ENCODE measurements at places on chromosomes 3 and 15.

DNA sequence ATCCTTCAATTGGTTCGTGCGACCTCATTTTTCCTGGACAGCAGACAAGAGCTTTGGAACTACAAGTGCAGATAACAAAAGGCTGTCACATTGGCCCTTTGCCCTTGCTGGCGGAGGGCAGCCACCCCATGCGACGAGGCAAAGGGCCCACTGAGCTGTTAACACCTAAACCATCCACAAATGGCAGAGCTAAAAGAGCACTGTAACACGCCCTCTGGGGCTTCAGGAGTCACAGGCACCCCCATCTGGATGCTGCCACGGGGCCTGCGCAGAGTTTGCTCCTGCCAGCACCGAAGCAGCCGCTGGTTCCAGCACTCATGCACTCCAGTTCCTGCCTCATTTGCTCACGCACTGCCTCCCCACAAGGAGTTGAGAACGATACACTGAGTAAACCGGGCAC lies 524.9 kb downstream of the ZNF385D start:
- DNase-seq = no peak

DNA sequence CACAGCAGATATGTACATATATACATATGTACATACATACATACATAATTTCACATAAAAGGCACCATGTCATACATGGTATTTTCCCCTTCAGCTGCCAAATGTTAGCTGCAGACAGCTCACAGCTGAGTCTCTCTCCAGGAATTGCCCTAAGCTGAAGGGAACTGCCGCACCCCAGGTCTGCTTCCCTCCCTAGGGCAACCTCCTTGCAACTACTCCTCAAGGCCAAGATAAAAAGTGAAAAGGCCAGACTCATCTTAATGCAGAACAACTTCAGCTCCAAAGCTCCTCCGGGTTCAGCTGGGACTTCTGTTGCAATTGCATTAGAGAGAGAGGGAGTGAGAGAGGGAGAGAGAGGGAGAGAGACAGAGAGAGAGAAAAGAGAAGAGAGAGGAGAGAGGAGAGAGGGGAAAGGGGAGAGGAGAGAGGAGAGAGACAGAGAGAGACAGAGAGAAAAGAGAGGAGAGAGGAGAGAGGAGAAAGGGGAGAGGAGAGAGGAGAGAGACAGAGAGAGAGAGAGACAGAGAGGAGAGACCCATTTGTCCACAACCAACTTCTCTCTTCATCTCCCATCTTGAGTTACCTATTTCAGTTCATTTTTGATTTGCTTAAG lies 143.4 kb upstream of the HES1 start:
- no peak for DNase-seq

DNA sequence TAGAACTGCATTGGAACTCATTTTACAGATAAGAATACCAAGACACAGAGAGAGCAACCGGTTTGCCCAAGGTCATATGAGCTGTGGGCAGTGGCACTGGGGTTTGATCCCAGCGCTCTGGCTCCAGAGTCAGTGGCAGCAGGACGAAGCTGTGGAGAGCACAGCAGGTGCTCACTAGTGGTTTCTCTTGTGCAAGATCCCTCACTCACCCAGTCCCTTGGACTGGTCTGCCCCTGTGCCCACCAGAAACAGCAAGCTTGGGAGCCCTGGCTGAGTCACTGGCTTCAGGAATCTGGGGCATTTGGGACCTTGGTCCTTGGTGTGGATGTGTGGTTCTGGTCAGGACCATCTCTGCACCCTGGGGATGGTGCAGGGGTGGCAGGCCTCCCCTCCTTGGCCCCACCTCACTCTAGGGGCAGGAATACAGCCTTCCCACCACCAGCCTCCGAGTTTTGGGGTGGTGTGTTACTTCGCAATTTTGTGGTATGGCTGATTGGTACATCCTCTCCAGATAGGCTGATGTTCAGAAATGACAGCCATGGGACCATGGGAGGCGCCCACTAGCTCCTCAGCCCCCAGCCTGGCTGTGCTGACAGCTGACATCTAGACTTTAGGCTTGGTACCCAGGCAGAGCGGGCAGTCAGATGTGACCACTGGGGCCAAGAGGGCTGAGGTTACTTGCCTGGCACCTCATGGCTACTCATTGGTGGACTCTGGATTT lies 104.6 kb downstream of the LSM3 start:
- no peak for DNase-seq

DNA sequence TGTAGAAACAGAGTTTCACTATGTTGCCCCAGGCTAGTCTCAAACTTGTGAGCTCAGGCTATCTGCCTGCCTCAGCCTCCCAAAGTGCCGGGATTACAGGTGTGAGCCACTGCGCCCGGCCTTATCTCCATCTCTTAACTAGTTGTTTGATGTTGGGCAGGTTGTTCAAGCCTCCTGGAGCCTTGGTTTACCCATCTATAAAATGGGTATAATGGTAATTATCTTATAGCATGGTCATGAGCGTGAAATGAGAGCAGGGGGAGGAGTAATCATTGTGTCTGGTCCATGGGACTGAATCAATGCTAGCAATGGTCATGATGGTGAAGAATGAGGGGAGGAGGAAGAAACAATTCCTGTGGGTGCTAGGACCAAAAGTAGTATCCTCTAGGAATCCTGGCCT lies 32.0 kb downstream of the SMAD3 start:
- DNase-seq = no peak

DNA sequence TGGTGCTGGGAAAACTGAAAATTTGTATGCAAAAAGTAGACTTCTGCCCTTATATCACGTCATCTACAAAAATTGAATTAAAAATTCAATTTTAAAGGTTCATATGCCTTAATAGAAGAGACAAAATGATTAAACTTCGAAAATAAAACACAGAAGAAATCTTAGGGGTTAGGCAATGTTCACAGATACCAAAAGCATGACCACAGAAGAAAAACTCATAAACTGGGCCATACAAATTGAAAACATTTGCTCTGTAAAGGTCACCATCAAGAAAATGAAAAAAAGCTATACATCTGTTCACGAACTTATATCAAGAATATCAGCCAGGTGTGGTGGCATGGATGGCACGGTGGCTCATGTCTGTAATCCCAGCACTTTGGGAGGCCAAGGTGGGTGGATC lies 245.1 kb downstream of the PCCB start:
- no peak for DNase-seq

DNA sequence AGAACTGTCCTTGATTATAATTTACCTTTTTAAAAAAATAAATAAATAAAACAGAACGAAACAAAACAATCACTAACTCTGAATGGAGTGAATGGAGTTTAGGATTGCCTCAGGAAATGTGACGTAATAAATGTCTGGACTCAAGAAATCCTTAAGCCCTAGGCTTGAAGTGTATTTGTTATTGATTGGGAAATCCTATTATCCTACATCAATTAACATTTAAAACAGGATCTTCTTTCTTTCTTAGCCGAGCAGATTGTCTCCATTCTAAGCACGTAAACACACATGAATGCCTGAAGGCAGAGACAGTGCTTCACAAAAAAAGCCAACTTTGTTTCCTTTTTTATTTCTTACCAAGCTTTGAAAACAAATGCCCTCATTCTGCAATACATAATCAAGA lies 33.4 kb downstream of the KAT2B start:
- DNase-seq = no peak

DNA sequence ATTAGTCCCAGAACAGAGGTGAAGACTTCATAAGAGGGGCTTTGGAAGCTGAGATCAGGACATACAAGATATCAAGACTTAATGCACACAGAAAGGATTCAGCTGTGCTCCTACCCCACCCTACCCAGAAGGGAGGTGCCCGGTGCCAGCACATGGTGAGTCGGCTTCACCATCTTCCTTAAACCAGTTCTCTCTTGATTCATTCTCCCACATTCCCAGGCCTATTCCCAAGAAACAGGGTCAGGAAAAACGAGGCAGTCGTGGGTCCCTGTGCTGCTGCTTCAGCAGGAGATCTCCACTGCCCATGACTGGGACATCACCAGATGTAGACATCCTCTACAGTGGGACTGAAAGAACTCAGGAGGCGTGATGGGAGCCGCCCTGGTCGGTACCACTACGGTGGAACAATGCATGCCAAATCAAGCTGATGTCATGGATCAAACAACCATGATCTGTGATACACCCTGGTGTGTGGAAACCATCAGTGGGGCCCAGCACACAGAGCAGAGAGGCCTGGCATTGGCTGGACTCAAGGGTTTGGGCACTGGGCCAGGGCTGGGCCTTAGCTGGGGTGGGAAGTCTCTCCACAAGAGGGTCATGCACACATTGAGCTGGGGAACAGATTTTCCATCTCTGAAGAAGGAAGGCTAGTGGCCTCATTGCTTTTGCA lies 41.9 kb downstream of the CCDC12 start:
- DNase-seq = no peak

DNA sequence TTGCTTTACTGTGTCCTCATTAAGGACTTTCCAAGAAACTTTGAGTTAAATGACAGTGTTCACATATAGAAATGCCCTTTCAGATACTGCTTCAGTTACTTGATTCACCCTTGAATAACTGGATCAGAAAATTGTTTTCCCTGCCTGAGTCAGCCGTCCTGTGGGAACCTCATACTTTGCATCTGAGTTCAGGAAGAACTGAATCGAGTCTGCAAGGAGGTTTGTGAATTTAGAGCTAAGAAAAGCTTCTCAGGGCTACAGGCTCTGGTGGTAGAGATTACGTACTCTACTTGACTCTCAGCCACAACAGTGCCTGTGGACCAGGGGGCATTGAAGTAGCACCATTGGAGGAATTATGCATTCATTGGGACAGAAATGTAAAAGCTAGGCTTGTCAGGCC lies 252.4 kb upstream of the C2CD4B start:
- DNase-seq = no peak

DNA sequence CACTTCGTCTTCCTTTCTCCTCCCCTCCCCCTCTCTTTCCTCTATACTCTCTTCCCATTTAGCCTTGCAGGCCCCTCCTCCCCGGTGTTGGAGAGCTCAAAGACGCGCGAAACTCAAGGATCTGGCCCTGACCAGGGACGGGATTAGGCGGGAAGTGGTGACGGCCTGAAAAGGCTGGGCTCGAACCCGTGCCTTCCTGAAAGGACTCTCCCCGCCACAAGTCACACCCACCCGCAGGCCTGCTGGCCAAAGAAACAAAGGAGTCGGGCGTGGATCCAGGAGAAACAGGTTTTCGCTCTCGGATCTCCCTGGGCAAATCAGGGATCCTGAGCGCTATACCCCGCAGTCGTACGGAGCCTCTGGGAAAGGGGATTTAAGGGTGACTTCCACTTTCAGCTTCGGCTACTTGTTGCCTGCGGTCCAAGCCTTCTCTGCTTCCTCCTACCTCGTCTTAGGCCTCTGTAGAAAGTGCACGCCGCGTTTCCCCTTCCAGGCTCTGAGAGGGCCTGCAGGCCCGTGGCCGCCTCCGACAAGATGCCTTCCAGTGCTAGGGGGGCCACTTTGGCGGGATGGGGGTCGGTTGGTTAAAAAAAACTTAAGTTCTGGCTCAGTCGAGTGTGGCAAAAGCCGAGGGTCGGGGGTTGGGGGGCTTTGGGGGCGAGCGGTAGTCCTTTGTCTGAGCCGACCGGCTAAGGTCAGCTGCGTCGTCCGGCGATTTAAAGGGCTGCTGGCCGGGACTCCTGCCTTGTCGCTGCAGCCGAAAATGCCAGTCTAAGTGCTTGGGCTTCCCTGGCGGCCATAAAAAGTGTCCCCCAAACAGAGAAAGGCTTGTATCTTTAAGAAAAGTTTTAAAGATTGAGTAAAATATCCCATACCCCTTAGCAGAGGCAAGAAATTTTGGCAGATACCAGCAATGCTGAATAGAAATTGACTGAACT lies 8.2 kb downstream of the ZIC4 start:
- DNase-seq = no peak

DNA sequence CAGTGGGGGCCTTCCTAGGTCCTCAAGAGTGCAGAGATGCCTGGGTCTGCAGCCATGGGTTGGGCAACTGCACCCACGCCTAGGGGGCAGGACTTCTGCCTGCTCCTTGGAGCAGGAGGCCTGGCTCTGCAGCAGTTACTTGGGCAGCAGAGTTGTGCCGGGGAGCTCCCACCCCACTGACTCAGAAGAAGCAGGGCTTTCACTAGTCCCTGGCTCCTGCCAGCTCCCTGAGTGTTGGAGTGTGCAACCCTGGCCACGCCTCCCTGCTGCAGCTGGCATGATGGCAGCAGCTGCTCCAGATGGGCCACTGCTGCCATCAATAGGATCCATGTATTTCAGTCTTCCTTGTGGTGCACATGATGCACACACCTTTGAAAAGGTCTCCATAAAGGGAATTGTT lies 40.6 kb upstream of the KCNH8 start:
- DNase-seq = no peak

DNA sequence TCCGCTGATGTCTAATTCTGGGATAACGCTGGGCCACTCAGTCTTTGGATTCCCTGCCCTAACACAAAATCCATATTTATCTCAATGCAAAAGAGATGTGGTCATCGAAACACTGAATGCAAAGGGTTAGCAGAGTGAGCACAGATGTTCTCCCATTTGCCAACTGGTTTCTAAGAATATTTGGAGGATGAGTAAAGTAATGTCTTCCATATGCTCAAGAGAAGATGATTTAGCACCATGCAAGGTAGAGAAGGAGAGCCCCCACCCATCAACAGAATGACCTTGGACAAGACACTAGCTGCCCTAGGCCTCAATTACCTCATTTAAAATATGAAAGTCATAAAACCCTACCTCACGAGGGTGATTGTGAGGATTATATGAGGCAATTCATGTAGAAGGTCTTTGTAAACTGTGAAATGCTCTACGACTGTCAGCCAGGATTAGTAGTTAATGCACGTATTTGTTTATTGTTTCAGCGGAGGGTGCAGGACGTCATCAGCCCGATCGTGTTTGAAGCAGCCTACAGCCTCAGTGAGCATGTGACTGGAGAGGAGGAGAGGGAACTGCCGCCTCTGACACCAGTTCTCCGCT lies 232.9 kb upstream of the CTDSPL start:
- DNase-seq = no peak

DNA sequence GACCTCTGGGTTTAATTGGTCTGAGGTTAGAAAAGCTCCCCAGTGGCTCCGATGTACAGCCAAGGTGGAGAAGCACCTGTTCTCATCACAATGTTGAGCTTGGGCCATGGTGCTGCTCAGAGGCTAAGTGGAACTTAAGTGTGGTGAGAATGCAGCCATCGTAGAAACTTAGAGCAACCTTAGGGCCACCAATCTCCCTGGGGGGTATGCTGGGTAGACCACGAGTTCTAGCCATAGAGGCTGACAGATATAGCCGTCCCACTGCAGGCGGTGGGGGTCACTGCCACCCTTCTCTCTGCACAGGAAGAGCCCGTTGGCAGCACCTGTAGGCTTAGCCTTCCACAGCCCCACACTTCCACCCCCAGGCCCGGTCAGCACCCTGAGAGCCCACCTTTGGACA lies 38.0 kb downstream of the MGLL start:
- DNase-seq = no peak

- no peak for DNase-seq
These were observed 205.2 kb downstream of the RBMS3 start for GRCh38 chr3:29486096-29486495.

- DNase-seq = no peak
These were observed 15.6 kb downstream of the IQCB1 start for GRCh38 chr3:121819236-121819635.
